ENCODE measurements at places on chromosomes 6 and 20. TPM values are rescaled to one million over a fixed set of nuclear protein-coding genes. Genes with fewer than 3 reads are reported as not detected.

Gene TRIM26
- total RNA-seq, result 63.9 TPM

Gene GTSF1L
- total RNA-seq, result not detected

Gene NFKBIE
- 19.0 TPM for total RNA-seq

Gene FOXP4
- total RNA-seq, result 33.2 TPM

Gene ZNF76
- total RNA-seq, result 49.2 TPM

Gene OR10C1
- total RNA-seq, result not detected

Gene RHAG
- total RNA-seq, result not detected

Gene PRND
- not detected for total RNA-seq

Gene COL21A1
- 3.1 TPM for total RNA-seq

Gene HSPA12B
- total RNA-seq, result 18.9 TPM

Gene PNPLA1
- total RNA-seq, result 0.19 TPM

Gene CAGE1
- total RNA-seq, result not detected

Gene SMLR1
- total RNA-seq, result 0.16 TPM

Gene SLC13A3
- total RNA-seq, result 31.5 TPM

Gene SLC22A23
- total RNA-seq, result 5.3 TPM

Gene SCRT2
- total RNA-seq, result not detected

Gene ZNF831
- 1.9 TPM for total RNA-seq

Gene NTSR1
- total RNA-seq, result 0.09 TPM

Gene LYRM2
- total RNA-seq, result 42.8 TPM

Gene VEGFA
- total RNA-seq, result 36.3 TPM

Gene FAXC
- 1.4 TPM for total RNA-seq

Gene REPS1
- total RNA-seq, result 37.0 TPM

Gene GSTA1
- total RNA-seq, result 1.3 TPM

Gene TRIM40
- total RNA-seq, result not detected
